ENCODE measurements at places on chromosomes 1 and 21. TPM values are rescaled to one million over a fixed set of nuclear protein-coding genes. Genes with fewer than 3 reads are reported as not detected.

GRCh38 chr1:29668551-29669157, 432.3 kb downstream of the PTPRU start:
- no peak for DNase-seq

DNA sequence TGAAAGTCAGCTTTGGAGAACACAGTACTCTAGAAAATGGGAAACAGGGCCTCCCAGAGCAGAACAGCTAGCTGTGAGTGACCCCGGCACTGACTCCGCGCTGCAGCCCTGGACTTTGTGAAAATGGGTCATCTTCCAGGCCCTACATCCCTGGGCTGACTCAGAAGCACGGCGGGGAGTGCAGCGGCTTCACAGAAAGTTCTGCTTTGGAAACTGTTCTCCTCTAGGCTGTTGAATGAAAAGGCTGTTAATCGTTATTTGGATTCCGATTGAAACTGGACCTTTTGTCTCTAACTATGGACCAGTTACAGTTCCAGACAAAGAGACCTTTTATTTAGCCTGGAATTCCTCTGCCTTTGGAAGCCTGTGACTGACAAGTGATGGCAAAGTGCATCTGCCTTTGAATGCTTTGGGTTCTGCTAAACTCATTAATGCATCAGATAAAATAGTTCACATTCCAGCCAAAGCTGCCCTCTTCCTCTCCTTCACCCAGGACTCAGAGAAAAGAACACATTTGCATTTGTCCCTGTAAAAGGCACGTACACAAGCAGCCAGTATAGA, 144.9 kb upstream of the HOOK1 start:
- DNase-seq: peak; percentile 59

PTCH2 gene
- not detected for total RNA-seq

GRCh38 chr1:183355181-183355580, 63.0 kb downstream of the NMNAT2 start:
- DNase-seq: no peak

DNA sequence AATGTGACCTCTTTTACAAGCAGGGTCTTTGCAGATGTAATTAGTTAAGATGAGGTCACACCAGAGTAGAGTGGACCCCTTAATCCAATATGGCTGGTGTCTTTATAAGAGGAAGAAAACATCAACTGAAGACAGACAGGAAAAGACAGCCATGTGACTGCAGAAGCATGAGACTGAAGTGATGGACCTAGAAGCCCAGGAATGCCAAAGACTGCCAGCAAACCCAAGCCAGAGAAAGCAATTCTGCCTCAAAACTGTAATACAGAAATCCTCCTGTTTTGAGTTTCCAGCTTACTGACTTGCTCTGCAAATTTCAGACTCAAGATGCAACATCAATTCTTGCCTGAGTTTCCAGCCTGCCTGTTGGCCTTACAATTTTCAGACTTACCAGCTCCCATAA, 17.3 kb downstream of the ENAH start:
- DNase-seq: no peak

GRCh38 chr1:184973272-184974055, 844 bp downstream of the NIBAN1 start:
- DNase-seq: peak; percentile 57

- peak; percentile 99 for DNase-seq
Measured at GRCh38 chr1:58848818-58849411, 65.1 kb upstream of the JUN start.

DNA sequence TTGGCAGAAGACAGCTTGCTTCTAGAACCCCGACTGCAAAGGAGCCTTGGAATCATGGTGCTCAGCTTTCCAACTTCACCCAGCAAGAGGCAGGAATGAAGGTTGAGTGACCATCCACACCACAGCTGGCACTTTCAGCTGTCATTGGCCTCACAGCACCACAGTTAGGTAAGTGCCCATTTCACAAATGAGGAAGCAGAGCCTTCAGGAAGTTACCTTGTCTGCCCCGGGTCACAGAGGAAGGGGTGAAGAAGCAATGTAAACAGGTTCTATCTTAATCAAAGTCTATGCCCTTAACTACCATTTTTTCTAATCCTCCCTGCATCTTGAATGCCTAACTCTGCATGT, 156.0 kb downstream of the GLUL start:
- DNase-seq: no peak

DNA sequence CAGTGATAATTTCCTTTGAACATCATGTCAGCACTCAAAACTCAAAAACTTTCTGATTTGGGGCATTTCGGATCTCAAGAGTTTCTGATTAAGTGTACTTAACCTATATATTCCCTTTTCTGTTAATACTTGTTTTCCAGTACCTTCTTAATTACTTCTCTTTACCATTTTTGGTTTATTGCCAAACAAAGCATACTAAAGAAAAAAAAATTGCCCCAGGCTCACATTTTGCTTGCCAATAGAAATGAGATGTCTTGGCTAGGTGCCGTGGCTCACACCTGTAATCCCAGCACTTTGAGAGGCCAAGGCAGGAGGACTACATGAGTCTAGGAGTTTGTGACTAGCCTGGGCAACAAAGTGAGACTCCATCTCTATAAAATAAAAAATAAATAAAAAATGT, 4.8 kb downstream of the PSMD4 start:
- no peak for DNase-seq

DNA sequence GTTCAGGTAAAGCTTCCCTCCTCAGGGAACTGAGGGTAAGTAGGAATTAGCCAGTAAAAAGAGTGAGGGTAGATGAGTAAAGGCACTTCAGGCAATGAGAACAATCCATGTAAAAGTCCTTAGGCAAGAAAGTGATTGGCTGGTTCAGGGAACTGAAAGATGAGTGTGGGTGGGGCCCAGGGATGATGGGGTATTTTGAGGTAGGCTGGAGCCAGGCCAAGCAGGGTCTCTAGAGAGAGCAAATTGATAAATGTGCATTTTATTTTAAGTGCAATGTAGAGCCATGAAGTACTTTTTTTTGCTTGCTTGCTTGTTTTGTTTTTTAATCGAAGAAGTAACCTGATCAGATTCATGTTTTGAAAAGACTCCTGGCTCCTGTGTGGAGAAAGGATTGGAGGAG, 26.5 kb downstream of the OSBPL9 start:
- no peak for DNase-seq

DNA sequence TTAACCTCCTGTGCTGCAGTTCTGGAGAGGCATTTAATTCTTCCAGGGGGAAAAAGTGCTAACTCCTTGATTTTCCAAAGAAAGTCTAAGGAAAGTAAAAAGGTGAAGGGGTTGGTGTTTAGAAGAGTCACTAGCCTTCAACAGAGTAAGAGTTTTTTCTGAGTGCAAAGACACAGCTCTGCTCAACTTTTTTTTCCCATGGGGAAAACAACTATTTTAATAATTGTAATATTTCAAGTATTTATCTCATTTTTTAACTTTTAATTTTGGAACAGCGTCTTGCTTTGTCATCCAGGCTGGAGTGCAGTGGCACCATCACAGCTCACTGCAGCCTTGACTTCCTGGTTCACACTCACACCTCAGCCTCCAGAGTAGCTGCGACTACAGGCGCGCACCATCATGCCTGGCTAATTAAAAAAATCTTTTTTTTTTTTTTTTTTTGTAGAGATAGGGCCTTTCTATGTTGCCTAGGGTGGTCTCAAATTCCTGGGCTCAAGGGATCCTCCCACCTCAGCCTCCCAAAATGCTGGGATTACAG, 202.6 kb downstream of the APP start:
- DNase-seq: no peak

DNA sequence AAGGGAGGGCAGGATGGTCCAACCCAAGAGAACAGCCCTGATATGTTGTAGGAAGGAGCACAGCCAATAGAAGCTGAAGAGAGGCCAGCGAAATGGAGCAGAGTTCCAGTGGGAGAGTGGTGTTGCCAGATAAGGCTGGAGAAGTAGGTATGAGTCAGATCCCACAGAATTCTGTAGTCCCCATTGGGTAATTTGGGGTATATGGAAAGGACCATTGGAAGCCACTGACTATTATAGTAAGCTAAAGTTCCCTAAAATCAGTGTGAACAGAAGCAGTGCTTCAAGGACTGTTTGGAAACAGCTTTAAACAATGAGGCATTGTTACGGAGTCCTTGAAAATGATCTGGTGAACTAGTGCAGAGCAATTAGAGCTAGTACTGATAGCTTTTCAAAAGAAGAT, 63.0 kb downstream of the DISP1 start:
- no peak for DNase-seq

C4BPA gene
- total RNA-seq: not detected

DNA sequence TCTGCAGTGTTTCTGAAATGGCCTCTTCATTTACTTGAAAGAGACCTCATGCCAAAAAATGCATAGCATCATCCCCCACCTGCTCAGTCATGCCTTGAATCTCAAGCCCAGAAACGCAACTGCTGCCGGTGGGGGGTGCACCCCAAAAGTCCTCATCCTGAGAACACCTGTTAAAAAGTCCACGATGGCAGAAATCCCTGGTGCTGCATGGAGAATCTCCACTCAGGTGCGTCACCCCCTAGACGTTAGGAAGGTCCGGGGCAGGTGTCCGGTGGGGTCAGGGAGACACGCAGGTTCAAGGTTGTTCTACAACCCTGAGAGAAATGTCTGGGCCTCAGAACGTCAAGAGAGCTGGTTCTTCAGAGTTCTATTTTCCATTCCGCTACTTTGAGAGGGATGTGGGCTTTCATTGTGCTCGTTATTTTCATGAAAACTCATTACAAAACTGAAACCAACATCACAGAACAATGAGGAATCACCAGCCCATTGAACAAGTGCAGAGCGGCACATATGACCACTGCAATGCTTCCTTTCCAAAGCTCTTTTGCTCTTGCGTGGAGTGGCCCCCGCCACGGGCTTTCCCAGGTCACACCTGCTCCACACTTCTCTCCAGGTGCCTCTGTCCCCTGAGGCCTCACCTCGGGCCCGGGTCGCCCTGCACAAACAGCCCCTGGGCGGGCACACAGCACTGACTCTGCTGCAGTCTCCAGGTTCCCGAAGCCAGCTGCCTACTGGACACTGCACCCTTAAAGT, 201.9 kb downstream of the TOMM20 start:
- DNase-seq: no peak

GRCh38 chr1:43847882-43848281, 85.7 kb upstream of the ARTN start:
- DNase-seq: no peak

GRCh38 chr1:59427155-59427554, 130.3 kb downstream of the FGGY start:
- DNase-seq: peak; percentile 91

DNA sequence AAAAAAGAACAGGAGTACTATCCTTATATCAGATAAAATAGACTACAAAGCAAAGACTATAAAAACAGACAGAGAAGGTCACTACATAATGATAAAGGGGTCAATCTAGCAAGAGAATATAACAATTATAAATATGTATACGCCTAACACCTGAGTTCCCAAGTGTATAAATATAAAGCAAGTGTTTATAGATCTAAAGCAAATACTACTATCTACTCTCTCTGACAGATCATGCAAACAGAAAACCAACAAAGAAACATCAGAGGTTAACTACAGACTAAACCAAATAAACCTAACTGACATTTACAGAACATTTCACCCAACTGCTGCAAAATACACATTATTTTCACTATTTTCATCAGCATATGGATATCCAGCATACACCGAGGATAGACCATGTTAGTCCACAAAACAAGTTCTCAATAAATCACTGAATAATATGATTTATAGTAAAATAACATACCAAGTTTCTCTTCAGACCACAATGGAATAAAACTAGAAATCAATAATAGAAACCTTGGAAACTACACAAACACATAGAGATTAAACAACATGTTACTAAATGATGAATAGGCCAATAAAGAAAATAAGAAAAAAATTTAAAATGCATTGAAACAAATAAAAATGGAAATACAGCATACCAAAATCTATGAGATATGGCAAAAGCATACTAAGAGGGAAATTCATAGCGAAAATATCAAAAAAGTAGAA, 22.7 kb downstream of the UCHL5 start:
- no peak for DNase-seq

DNA sequence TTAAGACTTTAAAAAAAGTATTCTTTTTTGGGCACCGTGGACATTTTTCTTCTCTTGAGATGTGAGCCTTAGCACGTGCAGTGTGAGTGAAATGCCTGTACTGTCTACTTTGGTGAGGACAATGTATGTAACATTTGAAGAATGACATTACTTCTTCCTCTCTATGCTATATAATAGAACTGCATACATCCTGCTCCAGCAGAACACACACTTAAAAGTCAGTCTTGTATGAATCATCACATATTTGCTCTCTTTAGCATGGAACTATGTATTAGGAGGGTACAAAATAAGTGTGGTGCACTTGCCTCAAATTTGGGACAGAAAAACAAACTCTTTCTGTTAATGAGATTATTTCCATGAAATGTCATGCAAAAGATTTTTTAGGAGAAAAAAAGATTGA, 358.4 kb upstream of the SGIP1 start:
- DNase-seq: no peak

DNA sequence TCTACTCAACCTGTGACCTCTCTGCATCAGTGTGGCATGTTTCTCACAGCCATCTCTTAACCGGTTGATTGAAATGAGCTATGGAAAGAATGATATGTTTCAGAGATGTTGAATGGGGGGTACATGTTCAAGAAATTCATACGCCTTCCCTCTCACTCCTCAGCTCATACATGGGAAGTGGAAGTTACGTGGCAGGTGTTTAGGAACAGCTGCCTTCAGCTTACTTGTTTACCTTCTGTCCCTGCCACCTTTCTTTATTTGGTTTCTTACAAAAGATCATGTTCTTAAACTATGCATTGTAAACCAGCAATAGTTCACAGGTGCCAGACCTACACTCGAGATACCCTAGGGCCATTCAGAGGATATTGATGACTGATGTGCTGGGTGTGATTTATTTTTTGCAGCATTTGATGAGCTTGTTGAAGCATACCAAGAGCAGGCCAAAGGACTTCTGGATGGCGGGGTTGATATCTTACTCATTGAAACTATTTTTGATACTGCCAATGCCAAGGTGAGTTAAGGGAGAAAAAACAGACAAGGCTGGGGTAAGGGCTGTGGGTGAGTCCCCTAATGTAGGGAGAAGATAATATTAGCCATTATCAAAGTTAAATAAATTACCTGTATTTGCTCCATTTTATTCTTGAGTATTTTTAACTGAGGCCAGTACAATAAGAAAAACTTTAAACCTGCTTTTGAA, 17.4 kb downstream of the MTR start:
- DNase-seq: no peak

GRCh38 chr1:7401814-7402547, 369.1 kb upstream of the VAMP3 start:
- DNase-seq: peak; percentile 97

DNA sequence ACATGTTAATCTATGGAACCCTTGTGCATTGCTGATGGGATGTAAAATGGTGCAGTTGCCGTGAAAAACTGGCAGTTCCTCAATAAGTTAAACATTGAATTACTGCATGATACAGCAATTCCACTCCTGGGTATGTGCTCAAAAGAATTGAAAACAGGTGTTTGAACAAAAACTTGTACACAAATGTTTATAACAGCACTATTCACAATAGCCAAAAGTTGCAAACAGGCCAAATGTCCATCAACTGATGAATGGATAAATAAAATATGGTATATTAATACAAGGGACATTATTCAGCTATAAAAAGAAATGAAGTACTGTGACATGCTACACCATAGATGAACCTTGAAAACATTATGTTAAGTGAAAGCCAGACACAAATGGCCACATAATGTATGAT, 17.7 kb upstream of the SRSF10 start:
- DNase-seq: no peak

Data from A172 (cell line).